ENCODE measurements at places on chromosomes 16 and 17.

DNA sequence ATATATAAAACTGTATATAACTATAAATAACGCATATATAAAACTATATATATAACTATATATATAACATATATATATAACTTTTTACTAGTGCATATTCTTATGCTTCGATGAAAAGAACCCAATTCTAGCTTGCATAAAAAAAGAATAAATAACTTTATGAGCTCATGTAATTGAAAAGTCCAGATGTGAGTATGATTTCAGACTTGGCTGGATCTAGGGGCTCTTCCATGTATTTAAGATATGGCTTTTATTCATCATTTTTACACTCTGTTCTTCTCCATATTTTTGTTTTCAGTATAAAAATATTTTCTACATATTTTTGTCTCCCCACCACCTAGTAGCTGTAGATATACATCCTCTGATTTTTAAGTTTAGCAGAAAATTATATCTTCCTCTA lies 417.5 kb downstream of the CDH11 start:
- DNase-seq = no peak

DNA sequence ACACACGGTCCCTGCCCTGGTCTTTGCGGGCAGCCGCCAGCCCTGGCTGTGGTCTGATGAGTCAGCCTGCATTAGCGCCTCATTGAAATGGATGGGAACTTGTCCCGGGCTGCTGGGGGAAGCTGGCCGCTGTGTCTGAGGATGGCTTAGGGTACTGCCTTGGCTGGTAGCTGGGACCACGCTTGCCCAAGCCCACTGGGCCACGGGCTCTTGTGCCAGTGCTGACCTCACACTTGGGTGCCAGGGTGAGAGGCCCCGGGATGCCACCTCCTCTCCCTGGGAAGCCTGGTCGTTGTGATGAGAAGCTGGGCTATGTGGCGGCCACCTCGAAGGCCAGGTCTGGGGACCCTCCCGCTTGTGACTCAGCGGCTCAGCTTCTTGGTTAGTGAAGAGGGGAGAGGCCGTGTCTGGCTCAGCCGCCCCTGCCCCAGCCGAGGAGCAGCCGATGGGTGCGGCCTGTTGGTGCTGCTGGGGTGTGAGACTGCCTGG lies 10.7 kb downstream of the CACNA1H start:
- no peak for DNase-seq

DNA sequence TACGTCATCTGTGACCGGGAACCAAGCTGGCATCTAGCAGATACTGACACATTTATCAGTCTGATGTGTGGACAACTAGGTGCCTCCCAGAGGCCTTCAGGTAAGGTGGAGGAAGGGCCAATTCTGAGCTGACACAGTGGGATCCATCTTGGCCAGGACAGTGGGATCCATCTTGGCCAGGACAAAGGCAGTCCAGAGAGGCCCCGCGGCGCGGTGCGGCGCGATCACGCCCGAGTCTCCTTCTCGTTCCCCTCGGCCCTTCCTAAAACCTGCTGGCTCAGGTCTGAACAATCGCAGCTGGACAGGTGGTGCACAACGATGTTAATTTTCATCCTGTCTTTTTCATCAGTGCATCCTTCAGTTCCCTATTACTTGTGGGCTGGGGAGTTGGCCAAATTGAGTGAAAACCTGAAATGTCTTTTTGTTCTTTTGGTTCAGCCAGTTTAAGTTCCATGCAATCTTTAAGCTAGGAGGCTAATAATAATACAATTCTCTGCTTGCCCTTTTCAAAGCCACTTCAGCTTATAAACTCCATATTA lies 486 bp upstream of the WSB1 start:
- DNase-seq = no peak

DNA sequence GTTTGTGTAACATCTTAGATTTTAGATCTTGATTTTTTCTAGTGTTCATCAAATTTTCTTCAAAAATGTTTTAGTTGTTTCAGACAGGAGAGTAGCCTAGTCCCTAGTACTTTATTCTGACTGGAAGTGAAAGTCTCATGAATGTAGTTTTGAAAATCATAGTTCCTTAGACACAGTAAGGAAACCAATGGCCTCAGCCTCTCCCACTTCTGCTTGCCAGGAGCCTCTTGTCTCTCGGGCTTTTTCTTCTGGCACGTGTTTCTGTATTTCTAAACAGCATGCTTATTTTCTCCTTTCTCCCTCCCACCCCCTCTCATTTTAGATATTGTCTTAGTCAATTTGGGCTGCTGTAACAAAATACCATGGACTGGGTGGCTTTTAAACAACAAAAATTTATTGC lies 9.8 kb downstream of the SLFN5 start:
- no peak for DNase-seq

DNA sequence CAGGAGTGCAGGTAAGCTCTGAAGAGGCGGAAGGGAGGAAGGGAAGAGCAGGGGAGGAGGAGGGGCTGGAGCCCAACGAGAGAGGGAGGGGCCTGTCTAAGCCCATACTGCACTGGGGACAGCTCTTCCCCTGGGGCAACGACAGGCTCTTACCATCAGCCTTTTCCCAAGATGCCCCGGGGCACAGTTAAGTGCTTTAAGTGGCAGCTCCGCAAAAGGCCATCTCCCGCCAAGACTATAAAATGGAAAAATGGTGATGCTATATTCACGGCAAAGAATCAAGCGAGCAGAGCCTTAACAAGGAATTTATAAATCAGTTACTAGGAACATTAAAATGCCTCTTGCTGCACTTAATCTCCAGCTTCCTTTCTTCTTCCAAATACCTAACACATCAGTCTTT lies 110.2 kb upstream of the NLRP1 start:
- peak; percentile 24 for DNase-seq

DNA sequence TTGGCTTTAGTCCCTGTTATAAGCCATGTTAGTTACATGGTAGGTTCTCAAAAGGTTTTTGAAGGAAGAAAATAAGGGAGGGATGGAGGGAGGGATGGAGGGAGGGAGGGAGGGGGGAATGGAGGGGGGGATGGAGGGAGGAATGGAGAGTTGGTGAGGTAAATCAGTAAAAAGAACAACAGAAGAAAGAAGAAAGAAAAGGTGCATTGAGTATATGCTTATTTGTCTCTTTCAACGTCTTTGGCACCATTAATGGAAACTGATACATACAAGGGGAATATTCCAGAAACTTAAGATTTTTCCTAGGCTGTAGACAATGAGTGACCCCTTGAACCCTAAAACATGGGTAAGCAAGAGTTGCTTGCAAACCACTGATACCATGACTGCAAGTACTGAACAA lies 1056.3 kb downstream of the CDH11 start:
- no peak for DNase-seq

GRCh38 chr16:11145173-11145818 lies 110.7 kb downstream of the SOCS1 start:
- DNase-seq = peak; percentile 58

GRCh38 chr16:11793840-11794239 lies 3.2 kb downstream of the ZC3H7A start:
- peak; percentile 51 for DNase-seq

- DNase-seq = no peak
Measured at GRCh38 chr17:17388657-17389496, 85.7 kb downstream of the NT5M start.

DNA sequence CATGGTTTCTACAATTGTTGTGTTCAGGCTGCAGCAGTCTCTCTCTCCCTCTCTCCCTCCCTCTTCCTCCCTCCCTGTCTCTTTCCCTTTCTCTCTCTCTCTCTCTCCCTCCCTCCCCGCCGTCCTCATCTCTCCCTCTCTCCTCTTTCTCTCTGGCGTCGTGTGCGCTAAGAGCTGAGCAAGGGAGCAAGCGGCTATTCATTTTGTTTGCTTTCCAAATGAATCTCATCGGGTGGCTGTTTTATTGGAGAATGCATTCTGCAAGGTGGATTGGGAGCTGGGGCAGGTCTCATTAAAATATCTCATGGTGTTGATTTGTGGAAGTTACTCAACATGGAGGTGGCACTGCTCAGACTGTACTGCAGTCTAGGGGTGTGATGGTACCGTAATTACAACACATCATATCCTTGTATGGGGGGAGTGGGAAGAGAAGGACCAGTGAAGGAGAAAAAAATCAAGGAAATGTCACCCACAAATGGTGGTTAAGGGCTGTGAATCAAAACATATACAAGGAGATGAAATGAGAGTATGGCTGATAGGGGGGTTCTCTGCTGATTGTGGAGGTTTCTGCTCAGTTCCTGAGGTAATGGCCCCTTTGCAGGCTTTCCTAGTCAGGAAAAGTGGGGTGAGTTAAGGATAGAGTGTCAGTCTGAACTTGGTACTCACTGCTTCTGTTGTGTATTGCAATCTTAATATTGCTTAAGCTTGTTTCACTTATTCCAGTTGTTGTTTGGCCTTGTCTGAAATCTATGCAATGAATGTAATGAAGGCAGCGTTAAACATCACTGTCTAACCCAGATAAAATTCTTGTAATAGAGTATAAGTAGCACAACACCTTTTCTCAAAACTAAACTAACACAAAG lies 2.7 kb downstream of the MSL1 start:
- DNase-seq = no peak

DNA sequence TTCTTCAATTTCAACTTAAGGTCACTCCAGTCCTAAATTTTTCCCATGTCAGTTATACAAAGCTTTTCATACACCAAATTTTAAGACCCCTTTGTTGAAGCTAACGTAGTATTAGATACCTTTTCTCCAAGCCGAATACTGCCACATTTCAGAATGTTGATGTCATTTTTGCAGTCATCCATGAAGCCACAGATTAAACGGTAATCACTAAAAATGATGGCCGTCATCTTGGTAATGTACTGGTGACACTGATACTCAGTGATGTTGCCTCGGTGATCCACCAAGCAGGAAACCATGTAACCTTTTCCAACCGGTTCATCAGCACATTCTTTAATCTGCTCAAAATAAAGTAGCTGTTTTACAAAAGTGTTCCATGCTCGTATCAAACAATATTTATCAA lies 82.1 kb upstream of the CLEC18B start:
- no peak for DNase-seq

DNA sequence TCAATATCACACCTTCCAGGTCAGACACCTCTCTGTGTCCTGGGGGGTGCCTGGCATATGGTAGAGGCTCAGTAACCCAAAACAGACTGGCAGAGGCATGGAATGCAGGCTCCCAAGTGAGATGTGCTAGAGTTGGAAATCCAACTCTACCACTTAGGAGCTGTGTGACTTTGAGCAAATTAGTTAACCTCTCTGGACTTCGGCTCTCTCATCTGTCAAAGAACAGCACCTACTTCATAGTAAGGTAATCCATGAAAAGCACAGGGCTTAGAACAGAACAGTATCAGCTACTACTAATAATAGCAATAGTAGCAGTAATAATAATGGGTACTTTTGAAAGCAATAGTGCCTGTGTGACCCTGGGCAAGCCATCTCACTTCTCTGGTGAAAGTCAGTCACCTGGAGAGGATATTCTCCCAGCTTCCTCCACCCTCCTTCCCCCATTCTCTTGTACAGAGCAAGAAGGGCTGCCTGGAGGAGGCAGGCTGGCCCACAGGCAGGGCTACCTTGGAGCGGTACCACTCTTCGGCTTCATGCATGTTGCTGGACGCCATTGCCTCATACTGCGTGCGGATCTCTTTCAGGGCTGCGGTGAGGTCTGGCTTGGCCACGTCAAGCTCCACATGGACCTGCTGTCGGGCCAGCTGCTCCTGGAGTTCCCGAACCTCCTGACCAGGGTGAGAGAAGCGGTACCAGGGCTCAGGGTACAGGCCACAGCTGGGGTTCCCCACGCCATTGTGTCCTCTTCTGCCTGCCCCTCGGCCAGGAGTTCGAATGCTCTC lies 2.3 kb downstream of the GFAP start:
- DNase-seq = no peak

GRCh38 chr17:64741038-64741641 lies 79.0 kb upstream of the SMURF2 start:
- peak; percentile 80 for DNase-seq

DNA sequence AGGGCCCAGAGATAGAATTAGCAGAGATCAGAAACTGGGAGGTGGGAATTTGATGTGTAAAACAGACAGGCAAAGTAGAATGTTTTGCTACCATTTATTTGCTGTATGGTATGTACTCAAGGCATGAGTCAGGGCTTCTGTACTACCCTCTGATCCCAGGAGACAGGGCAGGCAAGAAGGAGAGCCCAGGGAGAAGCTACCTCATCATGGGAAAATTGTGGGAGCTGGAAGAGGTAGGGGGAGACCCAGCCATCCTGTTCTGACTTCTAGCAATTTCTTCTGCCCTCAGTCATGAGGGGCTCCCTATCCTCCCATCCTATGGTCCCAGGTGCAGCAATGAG lies 1.7 kb upstream of the PIGS start:
- no peak for DNase-seq

- no peak for DNase-seq
Measured at GRCh38 chr16:72111657-72112451, 18.2 kb downstream of the DHX38 start.

- DNase-seq = no peak
Measured at GRCh38 chr16:28063591-28064061, at the start of gene GSG1L. TSS of gene GSG1L (minus strand) at chr16:28063714. CDS start at chr16:28063424, 290 bp downstream.

DNA sequence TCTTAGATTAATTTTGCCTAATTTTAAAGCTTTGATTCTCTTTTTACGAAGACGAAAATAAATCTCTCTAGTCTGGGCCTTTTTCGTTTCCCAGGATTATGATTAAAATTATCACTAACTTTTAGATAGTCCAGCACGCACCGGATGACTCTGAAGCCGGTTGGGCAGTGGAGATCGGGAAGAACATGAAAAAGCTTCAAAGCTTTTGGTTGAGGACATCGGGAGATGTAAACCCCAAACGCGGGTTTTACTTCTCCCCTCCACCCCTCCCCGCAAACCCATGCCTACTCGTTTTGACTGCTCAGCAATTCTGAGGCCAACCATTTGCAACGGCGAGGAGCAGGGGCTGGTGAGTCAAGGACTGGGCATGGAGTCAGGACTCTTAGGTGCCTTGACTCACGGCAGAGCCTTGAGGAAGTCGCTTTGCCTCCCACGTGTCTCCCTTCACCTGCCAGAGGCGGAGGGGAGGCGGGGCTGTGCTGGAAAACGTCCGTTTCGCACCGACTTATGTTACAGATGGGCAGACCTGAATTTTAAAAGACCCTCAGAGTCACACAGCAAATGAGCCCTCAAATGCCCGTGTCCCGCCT lies 989 bp upstream of the DUSP14 start:
- DNase-seq = peak; percentile 62

- no peak for DNase-seq
Measured at GRCh38 chr17:35793257-35793656, 2.2 kb downstream of the MMP28 start.

DNA sequence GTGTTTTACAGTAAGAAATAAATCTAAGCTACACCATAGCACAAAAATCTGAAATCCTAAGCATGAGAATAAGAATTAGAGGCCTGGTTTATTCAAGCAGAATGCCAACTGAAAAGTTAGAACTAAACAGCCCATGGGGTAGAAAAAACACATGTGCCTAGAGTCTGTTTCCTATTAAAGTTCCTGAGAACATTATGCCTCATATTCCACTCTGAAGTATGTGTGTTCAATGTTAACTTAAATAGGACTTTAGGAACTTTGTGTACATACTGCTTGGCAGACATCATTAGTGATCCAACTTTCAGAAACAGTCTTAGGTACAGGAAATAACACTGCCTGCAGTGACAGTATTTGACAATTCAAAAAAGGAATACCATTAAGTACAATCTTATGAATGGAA lies 18.2 kb downstream of the HEATR6 start:
- DNase-seq = no peak

GRCh38 chr16:8675183-8676159 lies 1.1 kb downstream of the ABAT start:
- peak; percentile 19 for DNase-seq
